ENCODE measurements at places on chromosomes 1 and 21.
A peak's percentile ranks its signal among the peaks of the same experiment; 100 is the strongest.

DNA sequence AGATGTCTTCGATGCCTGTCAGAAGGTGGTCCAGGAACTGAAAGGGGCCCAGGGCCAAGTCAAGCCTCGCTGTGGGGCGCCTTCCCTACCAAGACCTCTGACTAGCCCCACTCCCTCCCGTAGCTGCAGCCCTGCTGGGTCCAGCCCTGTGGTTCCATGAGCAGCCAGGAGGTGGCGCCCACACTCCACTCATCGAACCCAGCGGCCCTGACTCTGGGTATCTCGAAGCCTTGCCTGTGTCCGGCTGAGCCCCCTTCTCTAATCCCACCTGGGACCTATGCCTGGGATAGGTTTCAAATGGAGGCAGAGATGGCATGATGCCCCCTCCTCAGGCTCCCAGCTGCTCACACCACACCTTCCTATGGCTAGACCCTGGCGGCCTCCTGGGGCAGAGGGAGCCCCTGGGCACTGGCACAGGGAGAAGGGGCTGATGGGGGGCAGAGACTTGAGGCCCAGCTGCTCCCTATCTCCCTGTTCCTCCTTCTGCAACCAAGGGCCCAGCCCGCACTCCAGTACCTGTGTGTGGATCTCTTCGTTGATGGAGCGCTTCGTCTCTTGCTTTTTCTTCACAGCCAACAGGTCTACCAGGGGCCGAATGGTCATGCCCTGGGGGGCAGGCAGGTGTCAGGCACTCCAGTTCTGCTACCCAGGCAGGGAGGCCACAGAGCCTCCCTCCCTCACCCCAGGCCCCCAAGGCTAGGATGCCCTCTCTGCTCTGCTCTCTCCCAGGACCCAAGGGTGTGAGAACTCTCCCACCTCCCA is 52.0 kb downstream of the SLC9A1 start:
- DNase-seq, result peak; percentile 81

- no peak for DNase-seq
These were observed 49.9 kb downstream of the WDR4 start for GRCh38 chr21:42829417-42829816.

DNA sequence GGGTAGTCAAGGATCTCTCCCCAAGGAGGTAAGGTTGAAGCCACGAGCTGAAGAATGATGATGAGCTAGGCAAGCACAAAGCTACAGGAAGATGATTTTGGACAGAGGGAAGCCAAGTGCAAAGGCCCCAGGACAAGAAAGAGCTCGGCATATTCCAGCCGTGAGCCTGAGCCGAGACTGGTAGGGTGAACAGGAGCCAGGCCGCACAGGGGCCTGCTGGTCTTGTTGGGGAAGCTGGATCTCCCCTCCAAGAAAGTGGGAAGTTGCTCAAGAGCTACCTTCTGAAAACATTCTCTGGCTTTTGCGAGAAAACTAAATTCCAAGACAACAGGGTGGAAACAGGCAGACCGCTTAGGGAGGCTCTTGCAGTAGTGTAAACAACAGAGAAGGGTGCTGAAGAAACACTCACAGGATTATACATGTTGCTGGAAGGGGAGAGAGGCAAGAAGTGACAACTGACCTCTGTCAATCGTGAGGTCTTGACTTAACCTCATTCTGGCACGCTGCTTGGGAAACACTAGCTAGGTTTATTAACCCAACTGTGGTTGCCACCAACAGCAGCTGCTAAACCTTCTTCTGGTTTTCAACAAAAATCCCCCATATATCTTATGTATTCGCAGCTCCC is 625.2 kb downstream of the SMYD3 start:
- no peak for DNase-seq

GRCh38 chr1:168833362-168833761 is 104.4 kb upstream of the DPT start:
- DNase-seq, result no peak

DNA sequence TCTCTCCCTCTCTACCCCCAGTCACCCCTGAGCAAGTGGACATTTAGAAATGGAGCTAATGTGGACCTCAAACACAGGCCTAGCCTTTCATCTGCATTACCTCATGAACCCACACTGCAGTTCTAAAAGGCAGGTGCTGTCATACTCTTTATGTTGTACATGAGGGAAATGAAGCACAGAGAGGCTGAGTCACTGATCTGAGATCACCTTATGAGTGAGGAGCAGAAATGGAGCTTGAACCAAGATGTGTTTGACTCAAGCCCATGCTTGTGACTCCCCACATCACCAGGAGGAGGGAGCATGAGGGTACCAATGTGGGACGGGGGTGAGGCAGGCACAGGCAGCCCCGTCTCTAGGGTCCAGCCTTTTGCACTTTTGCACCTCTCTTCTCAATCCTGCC is 702.8 kb downstream of the PTPRU start:
- DNase-seq, result no peak

DNA sequence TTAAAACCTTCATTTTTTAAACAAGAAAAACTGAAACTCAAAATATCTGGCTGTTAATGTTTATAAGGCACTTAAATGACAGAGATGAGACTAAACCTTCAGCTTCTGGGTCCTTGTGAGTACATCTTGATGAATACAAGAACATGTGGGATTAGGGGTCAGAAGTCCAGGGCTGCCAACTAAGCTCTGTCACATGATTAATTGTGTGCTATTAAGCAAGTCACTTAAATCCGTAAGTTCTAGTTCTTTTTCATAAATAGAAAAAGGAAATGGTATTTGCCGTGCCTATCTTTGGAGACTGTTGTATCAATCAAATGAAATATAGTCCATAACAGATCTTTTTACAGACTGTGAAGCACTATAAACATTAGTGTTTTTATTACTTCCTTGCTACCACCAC is 43.2 kb upstream of the KCTD3 start:
- DNase-seq, result no peak

DNA sequence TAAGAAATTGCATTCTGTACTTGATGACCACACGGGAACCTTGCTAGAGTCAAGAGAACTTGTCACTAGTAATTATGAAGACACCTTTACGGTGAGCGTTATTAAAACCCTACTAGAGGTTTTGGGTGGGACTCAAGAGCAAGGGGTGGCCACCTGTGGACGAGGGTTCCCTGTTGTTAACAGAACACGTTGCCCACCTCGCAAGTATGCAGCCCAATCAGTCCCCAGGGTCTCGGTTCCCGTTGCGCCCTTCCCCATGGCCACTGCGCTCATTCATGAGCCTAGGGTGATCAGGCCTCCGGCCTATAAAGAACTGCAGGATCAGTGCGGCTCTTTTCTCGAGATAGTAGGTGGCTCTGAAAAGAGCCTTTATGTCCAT is 30.2 kb upstream of the RNF187 start:
- peak; percentile 14 for DNase-seq

DNA sequence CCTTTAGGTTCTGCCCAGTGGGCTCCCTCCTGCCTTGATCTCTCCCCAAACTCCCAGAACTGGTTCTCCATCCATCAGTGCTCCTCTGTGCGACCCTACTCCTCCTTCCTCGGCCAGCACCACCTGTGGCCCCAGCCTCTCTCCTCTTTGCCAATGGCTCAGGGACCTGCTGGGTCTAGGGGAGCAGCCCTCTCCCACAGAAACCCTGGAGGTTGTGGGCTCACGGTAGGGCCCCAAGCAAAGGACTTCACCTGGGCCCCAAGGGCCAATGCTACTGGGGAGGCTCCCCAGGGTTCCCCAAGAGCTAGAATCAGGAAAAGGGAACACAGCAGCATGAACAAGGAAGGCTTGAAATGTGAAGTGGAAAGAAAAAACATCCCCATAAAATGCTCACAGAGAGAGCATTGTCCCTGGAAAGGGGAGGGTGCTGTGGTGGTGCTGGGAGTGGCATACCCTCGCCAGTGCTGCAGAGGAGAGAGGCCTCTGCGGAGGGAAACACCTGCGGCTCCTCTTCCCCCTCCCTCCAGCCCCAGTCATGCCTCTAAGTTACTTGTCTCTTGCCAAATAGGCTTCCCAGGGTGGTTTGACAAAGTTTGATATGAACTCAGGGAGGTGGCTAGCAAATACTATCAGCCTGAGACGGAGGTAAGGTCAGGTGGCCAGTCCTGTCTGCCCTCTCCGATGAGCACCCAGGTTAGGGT is 2.5 kb downstream of the TMEM63A start:
- DNase-seq, result no peak
